Glomerular endothelial cell (primary cell): ENCODE measurements at places on chromosomes 7 and 10. TPM values are rescaled to one million over a fixed set of nuclear protein-coding genes. Genes with fewer than 3 reads are reported as not detected.
A peak's percentile ranks its signal among the peaks of the same experiment; 100 is the strongest.

DNA sequence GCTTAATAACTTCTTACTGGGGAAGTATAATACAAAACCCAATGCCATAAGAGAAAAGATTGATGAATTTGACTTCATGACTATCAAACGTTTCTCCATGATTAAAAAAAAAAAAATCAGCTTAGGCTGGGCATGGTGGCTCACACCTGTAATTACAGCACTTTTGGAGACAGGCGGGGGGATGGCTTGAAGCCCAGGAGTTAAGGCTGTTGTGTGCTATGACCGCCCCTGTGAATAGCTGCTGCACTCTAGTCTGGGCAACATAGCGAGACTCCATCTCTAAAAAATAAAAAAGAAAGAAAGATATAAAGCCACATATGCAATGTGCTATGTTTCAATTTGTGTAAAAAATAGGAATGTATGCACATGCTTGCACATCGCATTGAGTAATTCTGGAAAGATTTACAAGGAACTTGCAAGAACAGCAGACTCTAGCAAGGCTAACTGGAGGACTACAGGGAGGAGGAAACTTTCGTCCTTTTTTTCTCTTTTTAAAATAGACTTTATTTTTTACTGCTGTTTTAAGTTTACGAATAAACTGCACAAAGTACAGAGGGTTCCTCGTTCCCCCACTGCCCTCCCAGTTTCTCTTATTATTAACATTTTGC is 10.3 kb upstream of the RARRES2 start:
- DNase-seq = no peak

Gene ADAM8
- 1.5 and 3.1 TPM in 2 replicates for total RNA-seq

- no peak for DNase-seq
Observed at GRCh38 chr10:67296926-67297325, 371.1 kb downstream of the LRRTM3 start.

DNA sequence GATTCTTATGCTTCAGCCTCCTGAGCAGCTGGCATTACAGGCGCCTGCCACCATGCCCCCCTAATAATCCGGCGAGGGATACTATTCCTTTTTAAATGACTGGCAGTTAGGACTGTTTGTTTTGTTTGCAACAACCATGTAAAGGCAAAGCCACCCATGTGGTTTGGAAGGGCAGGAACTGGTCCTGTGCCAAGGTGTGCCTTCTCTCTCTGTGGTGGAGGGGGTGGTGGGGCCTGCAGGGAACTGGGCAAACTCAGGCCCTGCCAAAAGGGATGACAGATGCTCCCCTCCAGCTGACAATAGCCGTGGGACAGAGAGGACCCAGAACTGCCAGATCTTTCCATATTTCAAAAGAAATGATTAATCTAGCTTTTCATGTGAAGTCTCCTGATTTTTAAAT is 23.5 kb upstream of the WAPL start:
- DNase-seq = no peak

- DNase-seq = no peak
Observed at GRCh38 chr10:44723082-44723481, 188.1 kb upstream of the TMEM72 start.

DNA sequence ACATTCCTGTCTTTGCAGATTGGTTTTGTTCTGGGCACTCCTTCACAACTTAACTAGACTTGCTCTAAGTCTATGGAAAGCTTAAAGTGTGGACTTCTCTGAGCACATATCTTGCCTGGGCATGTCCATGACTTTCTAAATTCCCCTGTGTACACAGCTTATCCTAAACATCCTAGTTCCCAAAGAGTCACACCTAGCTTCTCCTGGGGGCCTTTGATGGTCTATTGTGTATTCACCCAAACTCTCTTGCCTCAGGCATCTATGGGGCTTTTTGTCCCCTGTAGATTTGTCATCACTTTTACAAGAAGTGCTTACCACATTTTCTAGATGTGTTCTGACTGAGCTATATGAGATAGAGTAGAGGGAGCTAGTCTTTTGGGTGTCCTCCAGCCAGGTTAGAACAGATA is 12.2 kb upstream of the ZNF488 start:
- no peak for DNase-seq

Gene GDF2
- not detected in 2 replicates for total RNA-seq

GRCh38 chr7:51289623-51290303 is 26.8 kb downstream of the COBL start:
- no peak for DNase-seq

DNA sequence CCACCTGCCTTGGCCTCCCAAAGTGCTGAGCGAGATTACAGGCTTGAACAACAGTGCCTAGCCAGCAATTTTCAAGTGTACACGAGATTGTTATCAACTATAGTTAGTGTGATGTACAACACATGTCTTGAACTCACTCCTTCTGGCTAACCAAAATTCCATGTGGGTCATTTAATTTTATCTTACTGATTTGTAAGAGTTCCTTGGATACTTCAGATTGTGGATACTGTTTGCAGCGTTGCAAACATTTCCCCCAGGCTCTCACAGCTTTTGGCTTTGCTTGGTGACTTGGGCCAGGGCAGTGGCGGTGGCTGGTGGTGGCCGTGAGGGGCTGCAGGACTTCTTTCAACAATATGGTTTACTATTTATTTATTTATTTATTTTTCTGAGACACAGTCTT is 8.5 kb upstream of the TMEM270 start:
- no peak for DNase-seq

GRCh38 chr10:97154162-97154561 is 31.6 kb downstream of the SLIT1 start:
- DNase-seq = no peak

- DNase-seq = no peak
Observed at GRCh38 chr10:18647945-18648344, 3.4 kb downstream of the NSUN6 start.

Gene RBM20
- total RNA-seq = 0.29 and 0.68 TPM in 2 replicates

- DNase-seq = no peak
Observed at GRCh38 chr10:32333849-32334248, 13.1 kb downstream of the EPC1 start.

DNA sequence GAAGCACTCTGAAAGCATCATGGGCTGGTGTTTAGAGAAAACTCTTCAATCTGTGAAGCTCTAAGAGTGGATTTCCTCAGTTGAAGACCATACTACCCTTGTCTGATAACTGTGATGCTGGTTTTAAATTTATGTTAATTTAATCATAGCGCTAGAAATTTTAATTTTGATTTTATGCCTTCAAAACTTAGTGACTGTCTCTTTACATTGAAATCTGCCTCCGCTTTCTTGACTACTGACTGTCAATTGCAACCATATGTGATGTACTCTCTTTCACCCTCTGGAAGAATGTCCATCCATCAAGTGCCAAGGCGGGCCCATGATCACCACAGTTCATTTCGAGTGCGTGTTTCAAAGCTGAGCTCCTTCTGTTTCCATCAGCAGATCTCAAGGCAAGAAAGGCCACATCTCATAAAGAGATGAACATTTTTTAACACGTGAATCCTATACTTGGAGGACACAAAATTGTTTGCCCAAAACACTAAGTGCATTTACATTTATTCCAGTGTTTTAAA is 147.1 kb downstream of the ITGA8 start:
- DNase-seq = no peak

- peak; percentile 45 for DNase-seq
Observed at GRCh38 chr10:61836888-61837754, 64.4 kb upstream of the ARID5B start.

- DNase-seq = no peak
Observed at GRCh38 chr7:112162142-112162766, 43.9 kb downstream of the DOCK4 start.

DNA sequence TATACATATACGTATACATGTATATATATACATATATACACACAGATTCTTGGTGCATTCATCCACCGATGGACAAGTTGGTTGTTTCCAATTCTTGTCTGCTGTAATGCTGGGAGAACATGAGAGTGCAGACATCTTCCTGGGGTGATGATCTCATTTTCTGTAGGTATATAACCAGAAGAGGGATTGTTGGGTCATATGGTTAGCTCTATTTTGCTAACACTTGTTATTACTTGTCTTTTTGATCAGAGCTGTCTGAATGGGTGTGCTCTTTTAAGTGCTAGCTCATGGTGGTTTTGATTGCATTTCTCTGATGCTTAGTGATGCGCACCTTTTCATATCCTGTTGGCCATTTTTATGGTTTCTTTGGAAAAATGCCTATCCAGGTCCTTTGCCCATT is 106.4 kb downstream of the TAX1BP1 start:
- DNase-seq = no peak

Gene CLDN12
- total RNA-seq = 9.5 and 11.1 TPM in 2 replicates

GRCh38 chr7:101823596-101823995 is 6.2 kb downstream of the CUX1 start:
- DNase-seq = no peak

GRCh38 chr7:66631471-66631870 is 2.8 kb downstream of the KCTD7 start:
- no peak for DNase-seq

Gene COL26A1
- total RNA-seq = not detected in 2 replicates

- no peak for DNase-seq
Observed at GRCh38 chr10:128165536-128165935, 39.3 kb upstream of the MKI67 start.

Gene GNGT1
- not detected in 2 replicates for total RNA-seq

Gene SCIN
- total RNA-seq = 0.35 and 0.58 TPM in 2 replicates

- no peak for DNase-seq
Observed at GRCh38 chr10:129533281-129533680, 66.2 kb downstream of the MGMT start.

DNA sequence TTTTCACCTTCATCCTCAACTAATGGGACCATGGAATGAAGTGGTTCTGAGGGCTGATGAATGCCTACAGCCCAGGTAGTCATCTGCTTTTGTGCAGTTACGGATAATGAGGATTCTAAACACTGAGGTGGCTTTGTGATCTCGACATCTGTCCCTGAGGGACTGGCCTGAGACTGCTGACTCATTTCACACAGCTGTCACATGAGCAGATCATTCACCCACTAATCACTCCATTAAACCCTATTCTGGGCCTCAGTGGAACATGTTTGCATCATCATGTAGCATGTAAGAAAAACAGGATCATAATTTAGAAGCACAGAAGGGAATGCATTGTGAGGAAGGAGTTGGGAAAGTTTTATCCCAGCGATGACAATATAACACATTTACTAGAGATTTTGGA is 79.4 kb upstream of the FEZF1 start:
- DNase-seq = no peak

Gene MICALL2
- total RNA-seq = 37.4 and 64.9 TPM in 2 replicates
